ENCODE measurements at places on chromosomes 1 and 21. TPM values are rescaled to one million over a fixed set of nuclear protein-coding genes. Genes with fewer than 3 reads are reported as not detected.

The OR11L1 gene
- not detected for polyA plus RNA-seq

The PGLYRP4 gene
- 1.0 TPM for polyA plus RNA-seq

The SRGAP2C gene
- 7.1 TPM for polyA plus RNA-seq

The TRIM58 gene
- polyA plus RNA-seq = 0.71 TPM

The LRRC38 gene
- not detected for polyA plus RNA-seq

- no peak for DNase-seq
Measured at GRCh38 chr1:215872658-215873057, 305.6 kb downstream of the KCTD3 start.

DNA sequence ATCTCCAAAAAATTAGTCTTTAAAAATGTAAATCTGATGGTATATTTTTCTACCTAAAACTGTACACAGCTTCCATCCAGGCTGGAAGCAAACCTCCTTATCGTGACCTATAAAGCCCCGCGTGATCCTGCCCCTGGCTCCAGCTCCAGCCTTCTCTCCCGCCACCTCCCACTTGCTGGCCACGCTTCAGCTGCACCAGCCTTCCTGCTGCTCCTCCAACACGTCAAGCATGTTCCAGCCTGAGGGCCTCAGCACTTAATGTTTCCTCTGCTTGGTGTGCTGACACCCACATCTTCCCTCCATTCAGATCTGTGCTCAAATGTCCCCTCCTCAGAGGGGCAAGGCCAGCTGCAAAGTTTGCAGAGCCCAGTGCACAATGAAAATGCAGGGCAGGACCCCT is 123.5 kb upstream of the MAGI3 start:
- no peak for DNase-seq

DNA sequence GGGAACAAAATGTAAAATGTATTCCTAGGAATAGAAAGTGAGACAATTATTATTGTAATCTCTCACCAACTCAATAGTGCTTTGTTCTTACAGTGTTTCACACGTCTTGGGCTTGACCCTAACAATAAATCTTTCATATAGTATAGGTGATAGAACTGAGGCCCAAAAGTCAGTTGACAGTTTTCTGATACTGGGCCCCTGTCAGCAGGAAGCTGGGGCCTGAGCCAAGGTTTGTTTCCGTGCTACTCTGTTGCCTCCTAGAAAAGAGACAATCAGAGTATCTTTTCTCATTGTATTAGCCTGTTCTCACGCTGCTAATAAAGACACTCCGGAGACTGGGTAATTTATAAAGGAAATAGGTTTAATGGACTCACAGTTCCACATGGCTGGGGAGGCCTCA is 5.0 kb downstream of the RRP1B start:
- DNase-seq = no peak

DNA sequence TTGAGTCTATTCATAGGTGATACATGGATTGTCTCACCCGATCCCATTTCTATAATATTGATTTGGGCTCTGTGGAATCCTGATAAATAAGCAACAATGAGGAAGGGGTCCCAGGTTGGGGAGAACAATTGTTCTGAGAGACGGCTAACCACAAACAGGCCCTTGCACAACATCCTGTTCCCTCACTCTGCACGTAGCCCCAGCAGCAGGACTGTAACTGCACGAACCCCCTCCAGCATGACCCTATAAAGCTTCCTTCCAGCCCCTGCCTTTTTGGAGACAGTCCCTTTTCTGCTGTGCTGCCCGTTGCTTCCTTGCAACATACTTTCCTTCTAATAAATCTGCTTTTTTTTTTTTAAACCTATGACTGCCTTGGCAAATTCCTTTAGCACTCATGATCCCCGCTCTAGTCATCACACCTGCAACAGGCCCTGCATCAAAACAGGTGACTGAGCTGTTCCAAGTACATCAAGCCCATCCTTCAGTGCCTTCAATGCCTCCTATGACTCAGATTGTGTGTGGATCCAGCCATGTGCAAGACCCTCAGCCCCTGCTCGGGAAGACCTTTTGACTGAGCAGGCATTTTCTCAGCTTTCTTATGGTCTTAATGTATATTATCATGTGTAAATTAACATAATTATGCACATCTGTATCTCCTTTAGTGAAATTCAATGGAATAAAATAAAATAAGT is 63.7 kb upstream of the B3GALNT2 start:
- peak; percentile 9 for DNase-seq

DNA sequence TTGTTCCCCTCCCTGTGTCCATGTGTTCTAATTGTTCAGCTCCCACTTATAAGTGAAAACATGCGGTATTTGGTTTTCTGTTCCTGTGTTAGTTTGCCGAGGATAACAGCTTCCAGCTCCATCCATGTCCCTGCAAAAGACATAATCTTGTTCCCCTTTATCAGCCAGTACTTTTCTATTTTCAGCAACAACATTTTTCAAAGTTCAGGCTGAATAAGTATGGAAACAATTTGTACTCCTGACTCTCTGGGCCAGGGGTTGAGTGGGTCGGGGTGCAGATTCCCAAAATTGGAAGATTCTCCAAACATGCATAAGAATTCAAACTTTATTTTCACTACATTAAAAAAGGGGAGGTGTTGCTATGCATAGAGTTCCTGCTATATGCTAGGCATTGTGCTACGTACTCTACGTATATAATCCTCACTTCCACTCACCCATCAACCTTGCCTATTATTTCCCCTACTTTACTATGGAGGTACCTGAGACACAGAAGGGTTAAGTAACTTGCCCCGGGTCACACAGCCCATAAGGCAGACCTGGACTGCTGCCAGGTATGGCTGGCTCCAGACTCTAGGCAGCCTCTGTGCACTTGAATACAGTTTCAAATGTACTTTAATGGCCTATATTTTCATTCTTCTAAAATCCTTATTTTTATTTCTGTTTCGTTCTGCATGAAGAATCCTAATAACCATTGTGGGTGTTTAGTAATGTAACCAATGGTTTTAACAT is 117.1 kb upstream of the C8B start:
- DNase-seq = no peak

- DNase-seq = no peak
Measured at GRCh38 chr1:206581571-206581981, 30.7 kb downstream of the EIF2D start.

DNA sequence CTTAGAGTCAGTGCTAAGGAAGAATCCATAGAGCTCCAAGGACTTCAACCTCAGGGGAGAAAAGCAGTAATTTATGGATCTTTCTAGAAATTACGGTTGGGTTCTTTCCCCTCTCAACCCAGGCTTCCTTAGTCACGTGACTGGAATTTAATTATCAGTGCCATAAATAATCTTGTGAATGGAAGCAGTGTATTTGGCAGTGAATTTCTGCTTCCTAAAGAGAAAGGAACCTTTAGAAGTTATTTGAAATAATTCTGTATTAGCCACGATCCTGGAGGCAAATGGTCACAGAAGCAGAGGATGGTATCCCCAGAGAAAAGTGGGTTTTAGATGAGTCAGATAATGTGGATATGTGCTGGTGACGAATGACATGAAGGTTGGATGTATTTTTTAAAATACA is 89.6 kb downstream of the NFIA start:
- DNase-seq = no peak

DNA sequence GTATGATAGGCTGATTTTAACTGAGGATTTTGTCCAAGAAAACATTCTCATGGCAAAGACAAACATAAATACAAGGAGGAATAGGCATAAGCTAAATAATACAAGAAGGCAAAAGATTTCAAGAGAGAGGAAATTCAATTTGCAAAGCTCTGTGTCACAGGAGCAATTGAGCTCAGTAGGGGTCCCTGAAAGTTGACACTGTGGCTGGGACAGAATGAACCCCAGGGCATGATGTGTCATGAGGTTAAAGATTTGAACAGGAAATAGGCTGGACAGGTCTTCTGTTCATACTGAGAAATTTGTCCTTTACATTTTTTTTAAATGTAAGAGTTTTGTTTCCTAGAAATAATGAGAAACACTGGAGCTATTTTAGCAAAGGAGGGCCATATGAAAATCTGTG is 555.4 kb upstream of the NEGR1 start:
- no peak for DNase-seq

All from lung (tissue), 17 donors.